ENCODE measurements at places on chromosomes 6 and 20.

GRCh38 chr6:7914991-7915789 lies 4.6 kb upstream of the TXNDC5 start:
- DNase-seq: no peak

DNA sequence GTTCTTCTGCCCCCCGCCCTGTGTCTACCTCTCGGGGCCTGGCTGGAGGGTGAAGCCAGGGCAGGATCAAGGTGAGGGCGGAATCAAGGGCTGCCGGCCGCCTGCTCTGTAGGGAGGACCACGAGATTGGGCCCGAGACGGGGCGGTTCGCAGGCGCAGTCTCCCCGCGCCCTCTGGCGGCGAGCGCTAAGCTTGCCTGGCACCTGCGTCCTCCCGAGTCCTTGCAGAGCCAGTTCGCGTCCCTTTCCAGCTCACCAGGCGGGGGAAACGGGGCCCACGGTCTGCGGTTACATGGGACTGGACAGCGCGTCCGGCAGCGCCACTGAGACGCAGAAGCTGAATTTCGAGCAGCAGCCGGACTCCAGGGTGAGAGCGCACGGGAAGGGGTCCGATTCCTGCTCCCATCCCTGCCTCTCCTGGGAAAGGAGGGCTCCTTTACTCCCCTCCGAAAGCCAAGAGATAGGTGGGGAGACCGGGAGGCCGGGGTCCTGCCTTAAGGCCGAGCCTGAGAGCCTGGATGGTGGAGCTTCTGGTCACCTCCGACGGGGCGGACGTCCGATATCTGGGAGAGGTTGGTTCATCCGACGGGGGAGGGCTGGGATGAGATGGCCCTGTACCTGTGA lies 3.6 kb upstream of the MATN4 start:
- DNase-seq: peak; percentile 73

DNA sequence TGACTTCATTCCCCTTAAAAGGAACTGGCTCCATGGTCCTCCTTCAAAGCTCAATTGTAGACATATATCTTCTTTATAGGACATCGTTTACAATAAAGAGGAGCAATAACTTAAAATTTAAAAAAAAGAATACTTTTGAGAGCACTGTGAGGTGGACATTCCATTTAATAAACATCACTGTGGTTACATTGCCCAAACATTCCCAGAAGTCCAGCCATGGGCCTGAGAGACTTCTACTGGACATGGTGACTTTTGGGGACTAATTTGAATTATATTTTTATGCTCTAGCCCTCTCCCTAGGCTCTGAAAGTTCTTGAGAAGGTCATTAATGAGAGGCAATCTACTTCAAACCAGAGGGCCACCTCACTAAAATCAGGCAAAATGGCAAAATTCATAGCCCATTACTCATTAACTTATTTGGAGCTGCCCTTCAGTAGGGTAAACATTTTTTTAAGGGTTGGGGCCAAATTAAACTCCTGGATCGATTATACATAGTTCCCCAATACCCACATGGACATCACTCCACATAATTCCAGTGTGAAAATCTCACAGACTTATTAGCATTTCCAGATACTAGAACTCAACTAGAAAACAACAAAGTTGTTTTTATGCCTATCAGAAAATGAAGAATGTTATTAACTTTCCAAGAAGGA lies 17.1 kb downstream of the ISM1 start:
- no peak for DNase-seq

- DNase-seq: no peak
Measured at GRCh38 chr20:32858189-32858588, 534 bp upstream of the EFCAB8 start.

- DNase-seq: no peak
Measured at GRCh38 chr20:50312682-50313521, 122.3 kb downstream of the CEBPB start.

DNA sequence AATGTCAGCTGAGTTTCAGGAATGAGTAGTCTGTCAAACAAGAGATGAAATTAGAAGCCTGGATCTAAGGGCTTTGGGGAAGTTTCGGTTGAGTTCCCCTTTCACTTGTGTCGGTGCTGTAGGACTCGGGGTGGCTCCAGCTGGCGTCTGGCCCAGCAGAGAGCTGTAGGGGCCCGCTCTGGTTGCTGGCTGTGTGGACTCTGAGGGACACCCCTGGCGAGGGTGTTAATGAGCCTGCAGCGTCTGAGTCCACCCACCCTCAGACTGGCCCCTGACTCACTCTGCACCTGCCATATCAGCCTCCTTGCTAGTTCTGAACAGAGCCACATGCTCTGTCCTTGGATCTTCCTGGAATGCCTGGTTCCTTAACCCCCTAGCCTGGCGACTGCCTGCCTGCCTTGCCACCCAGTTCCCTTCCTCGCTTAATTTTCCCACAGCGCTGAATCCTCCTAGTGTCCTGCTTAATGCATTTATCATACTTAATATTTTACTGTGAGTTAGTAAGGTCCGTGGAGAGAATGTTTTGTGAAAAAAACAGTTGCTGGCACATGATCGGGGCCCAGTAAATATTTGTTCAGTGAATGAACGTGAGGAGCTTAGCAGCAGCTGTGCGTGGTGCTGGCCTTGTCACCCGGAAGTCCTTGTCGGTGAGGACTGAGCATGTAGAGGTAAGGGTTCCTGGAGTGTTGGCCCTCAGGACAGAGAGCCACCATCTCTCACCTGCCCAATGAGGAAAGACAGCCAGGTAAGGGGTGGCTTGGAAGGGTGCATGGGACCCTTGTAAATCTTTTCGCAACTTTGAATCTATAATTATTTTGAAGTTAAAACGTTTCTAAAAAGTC lies 1.6 kb downstream of the DNAJC5 start:
- peak; percentile 48 for DNase-seq

DNA sequence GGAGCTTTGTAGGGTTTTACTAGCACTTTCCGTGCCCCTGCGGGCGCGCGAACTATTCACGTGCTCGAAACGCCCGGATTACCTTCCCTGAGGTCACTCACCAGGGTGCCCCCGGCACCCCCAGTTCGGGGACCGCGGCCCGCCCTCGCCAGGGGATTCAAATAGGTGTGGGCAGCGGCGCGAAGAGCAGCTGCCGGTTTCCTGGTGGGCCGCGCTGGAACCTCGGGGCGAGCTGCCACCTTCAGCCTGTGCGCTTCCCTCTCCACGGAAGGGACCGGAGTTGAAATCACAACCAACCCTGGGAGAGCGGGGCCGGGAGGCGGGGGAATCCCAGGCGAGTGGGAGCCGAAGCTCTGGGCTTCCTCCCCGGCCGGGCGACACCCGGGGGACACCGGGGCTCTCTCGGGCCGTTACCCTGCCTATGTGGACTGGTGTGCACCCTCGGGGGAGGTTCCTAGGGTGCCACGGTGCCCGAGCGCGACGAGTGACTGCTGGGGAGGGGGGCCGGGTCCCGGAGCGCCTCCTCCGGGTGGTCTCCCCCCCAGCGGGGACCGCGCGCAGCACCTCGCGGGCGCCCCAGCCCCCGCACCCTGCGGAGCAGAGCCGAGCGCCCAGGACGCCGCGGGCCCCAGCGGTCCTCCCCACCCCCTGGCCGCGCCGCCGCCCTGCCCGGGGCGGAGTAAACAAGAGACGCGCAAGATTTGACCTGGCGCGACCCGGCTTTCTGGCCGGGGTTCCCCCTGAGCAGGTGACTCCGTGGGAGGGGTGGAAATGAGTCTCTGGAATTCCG lies 2.1 kb upstream of the HIVEP2 start:
- peak; percentile 87 for DNase-seq

DNA sequence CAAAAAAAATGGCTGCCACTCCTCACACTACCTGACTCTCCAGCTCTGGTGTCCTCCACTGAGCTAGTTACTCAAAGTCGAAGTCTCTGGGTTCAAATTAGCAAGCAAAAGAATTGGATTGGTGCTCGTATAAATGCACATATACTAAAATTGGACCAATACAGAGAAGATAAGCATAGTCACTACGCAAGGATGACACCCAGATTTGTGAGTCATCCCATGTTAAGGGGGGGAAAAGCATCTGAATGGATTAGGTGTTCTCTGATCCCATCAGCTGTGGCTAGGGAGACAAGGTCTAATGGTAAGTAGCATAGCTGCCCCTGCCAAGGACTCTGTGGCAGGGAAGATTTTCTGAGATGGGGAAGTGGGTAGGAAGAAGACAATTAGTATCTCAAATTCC lies 18.3 kb upstream of the AMD1 start:
- DNase-seq: no peak

DNA sequence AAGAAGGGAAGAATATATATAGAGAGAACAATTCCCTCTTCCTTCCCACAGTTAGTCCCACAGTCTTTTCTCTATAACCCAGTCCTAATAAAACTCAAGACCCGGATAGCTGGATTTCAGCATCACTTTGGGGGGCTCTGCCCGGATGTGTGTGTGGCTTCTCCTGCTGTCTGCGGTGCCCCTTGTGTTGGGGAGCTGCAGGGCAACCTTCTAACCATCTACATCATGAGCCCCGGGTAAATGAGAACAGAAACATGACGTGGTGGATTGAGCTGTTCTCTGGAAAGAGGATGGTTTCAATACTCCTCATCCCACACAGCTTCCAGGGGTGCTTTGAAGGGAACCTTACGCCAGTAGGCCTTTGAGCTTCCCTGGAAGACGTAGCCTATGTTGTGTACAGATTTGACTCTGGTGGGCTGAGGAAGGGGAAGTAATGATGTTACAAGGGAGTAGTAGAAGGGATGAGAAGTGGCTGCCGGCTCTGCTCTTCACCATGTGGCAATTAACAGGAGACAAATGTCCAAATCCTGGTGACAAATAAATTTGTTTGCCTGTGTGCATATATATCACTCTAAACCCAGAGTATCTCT lies 13.5 kb upstream of the PRDM1 start:
- DNase-seq: no peak

- DNase-seq: no peak
Measured at GRCh38 chr20:2750491-2751251, 49.8 kb downstream of the CPXM1 start.

GRCh38 chr6:12865671-12866181 lies 149.2 kb downstream of the PHACTR1 start:
- DNase-seq: no peak

DNA sequence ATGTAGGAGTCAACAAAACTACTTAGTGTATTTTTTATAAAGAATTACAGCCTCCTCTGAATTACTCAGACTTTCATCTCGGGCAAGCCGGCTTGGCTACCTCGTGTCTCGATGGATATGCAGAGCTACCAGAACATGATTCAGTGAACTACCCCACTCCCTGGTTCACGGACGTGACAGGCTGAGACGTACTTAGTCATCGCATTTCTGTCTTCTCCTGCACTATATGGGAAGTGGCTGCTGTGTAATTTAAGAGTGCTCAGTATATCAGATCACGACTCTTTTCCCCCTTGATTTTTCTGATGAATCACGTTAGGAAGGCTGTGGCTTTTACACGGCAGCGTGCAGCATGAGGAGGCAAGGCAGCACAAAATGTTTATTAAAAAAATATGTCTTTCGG lies 302.7 kb upstream of the ZFP64 start:
- DNase-seq: peak; percentile 19

DNA sequence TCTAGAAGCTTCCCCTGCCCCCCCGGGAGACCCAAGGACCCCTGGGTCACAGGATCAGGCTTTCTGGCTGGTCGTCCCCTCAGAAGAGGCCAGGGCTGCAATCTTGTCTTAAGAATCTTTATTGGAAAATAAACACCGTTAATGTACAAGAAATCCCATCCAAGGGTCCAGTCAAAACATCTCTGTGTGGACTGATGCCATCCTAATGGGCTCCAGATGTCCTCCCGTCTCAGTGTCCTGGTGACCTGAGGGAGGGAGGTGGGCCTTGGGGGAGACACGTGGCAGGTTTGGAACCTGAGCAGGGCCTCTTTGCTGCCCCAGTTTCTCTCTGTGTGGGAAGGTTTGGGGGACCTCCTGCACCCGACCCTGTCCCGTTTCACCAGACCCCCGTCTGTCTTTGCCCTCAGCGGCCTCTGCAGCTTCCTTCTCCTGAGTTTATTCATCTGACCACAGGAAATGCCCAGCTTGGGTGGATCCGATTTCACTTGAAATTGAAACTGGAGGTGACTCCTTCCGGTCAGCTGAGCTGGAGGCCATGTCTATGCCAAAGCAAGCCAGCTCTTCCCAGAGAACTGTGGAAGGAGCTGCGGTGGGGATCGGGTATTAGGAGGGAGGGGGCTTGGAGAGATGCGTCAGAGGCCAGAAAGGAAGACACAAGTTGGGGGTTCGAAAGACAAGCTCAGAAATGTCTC lies 75.1 kb downstream of the SLC2A10 start:
- no peak for DNase-seq

GRCh38 chr20:15951658-15952057 lies 621.6 kb downstream of the KIF16B start:
- no peak for DNase-seq

- DNase-seq: peak; percentile 14
Measured at GRCh38 chr6:40962241-40962640, 76.8 kb downstream of the UNC5CL start.

- DNase-seq: no peak
Measured at GRCh38 chr20:39784693-39785092, 822.5 kb downstream of the DHX35 start.

DNA sequence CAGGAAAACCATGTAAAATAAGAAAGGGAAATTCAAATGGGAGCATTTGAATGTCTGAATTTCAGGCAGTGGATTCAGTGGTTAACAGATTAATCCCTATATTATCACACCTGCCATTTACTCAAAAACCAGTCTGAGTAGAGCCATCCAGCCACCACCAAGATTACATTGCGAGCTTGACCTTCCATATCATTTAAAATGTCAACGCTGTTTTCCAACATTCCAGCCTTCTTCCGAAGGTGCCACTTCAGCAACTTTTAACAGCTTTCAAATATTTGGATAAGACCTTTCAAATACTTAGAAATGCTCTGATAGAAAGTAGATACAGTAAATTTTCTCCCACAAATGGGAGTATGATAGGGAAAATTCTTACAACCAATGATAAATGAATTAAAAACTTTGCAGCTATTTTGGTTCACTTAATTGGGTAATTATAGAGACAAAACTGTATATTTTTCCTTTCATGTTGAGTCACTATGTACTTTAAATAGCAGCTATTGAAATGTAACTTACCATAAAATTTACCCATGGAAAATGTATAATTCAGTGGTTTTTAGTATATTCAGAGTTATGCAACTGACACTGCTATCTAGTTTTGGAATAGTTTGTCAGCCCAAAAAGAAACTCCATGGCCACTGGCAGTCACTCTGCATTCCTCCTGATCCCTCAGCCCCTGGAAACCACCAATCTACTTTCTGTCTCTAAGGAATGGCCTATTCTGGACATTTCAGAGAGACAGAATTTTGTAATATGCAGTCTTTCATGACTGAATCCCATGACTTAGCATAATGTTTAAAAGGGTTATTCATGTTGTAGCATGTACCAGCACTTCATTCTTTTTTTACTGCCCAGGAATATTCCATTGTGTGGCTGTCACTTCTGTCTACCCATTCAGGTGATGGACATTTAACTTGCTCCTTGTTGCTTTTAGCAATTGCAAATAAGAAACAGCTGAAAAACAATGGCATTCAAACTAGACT lies 21.5 kb downstream of the EZR start:
- no peak for DNase-seq
